ENCODE measurements at places on chromosomes 6 and 20. TPM values are rescaled to one million over a fixed set of nuclear protein-coding genes. Genes with fewer than 3 reads are reported as not detected.

Gene IER3
- total RNA-seq: 105 TPM

Gene HSPA1L
- 2.2 TPM for total RNA-seq

Gene JPH2
- 2.2 TPM for total RNA-seq

Gene PPARD
- total RNA-seq: 17.1 TPM

Gene RNASET2
- total RNA-seq: 43.3 TPM

Gene HTR1E
- not detected for total RNA-seq

Gene SNAP91
- total RNA-seq: not detected

Gene SLC22A1
- 0.40 TPM for total RNA-seq

Gene TRIM31
- total RNA-seq: not detected

Gene PMEPA1
- total RNA-seq: 19.9 TPM

Gene NR2E1
- not detected for total RNA-seq

Gene OPRM1
- total RNA-seq: not detected

Gene TEAD3
- total RNA-seq: 16.2 TPM

Gene SSTR4
- total RNA-seq: 0.07 TPM

Gene SLC17A9
- 25.4 TPM for total RNA-seq
